ENCODE measurements at places on chromosomes 12 and 14.

- DNase-seq, result no peak
Observed at GRCh38 chr14:33163600-33163999, 224.9 kb downstream of the NPAS3 start.

GRCh38 chr12:115953450-115953849, 324.0 kb downstream of the MED13L start:
- DNase-seq, result no peak

DNA sequence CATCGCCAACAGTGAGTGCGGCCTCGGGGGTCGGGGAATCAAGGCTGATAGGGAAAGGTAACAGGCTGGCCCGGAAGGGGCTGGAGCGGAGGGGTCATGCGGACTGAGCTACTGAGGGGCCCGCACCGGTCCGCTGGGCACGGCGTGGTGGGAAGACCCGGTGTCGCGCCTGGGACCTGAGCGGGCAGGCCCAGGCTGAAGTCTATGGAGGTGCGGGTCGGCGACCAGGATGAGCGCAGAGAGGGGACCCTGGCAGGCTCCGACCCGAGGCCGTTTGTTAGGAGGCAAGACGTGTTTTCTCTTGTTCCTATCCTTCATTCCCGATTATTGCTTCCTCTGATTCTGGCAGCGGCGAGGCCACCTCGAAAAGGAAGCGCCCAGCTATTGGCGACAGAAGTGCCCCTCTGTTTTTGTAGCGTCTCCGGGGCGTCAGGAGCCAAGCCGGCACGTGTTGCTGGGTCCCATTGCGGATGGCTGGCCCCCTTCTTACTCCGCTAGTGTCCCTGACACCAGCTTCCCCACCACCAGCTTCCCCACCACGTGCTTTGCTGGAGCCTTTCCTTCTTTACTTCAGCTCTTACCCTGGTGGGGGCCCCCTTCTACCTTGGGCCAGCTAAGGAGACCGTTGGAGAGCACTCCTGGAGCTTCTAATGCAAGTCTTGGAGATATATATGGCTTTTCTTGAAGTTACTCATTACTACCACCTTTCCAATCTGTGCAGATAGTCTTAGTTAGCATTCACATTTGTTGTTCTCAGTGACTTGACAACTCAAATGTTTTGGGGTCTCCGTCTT, 653 bp downstream of the PA2G4 start:
- no peak for DNase-seq

GRCh38 chr12:101108130-101108529, 101.9 kb downstream of the SLC5A8 start:
- no peak for DNase-seq

DNA sequence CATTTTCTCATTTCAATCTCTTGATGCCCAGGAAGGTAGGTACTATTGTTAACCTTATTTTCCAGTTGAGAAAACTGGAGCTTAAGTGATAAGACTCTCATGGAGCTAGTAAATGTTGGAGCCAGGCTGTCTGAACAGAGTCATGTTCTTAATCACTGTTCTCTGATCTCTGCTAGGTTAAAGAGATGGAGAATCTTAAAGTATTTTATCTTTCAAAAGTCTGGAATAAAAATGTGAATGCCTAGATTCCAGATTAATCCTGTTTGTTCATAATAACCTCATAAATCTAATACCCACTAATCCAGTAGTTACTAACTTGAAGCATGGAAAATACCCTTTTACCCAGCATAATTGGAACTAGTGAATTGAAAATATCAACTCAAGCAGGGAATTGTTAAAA, 341.0 kb upstream of the RGS6 start:
- DNase-seq, result no peak

DNA sequence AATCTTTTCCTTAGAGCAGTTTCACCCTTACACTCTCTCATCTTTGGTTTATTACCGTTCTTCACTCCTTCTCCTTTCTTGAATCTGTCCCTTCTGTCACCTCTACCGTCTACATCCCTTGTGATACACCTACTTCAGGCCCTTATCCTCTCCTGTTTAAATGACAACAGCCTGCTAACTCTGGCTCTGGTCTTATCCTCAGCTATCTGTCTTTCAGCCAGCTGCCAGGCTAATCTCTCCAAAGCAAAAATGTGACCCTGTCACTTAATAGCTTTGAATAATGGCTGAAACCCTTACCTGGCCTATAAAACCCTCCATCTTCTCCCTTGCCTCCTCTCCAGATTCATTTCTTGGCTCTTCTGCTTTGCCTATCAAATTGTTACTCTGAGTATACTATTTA, 32.3 kb downstream of the BEST3 start:
- DNase-seq, result no peak

DNA sequence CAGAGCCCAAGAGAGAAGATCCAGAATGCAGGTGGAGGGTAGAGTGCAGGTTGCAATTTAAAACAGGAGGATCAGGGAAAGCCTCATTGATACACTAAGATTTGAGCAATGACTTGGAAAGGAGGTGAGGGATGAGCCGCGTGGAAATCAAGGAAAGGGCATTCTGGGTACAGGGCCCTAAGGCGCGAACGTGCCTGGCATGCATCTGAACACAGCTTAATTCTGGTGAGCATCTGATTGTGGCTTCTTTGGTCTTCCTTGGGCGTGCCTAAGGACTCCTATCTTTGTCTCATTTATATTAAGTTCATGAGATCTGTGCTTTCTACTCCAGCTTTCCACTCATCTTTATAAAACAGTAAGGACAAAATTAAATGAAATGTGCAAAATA, 79.3 kb downstream of the NTF3 start:
- no peak for DNase-seq

- DNase-seq, result no peak
Observed at GRCh38 chr14:100660882-100661635, 65.6 kb upstream of the DLK1 start.

GRCh38 chr14:54550514-54550913, 16.4 kb upstream of the SAMD4A start:
- DNase-seq, result no peak

- DNase-seq, result no peak
Observed at GRCh38 chr12:14959463-14959862, 1.9 kb downstream of the ARHGDIB start.

- no peak for DNase-seq
Observed at GRCh38 chr14:58547649-58548048, 90.1 kb upstream of the DACT1 start.

All from activated T-cell treated with anti-CD3 and anti-CD28 coated beads for 1 hour (primary cell).